H1 (cell line): ENCODE measurements at places on chromosomes 12 and 14.

DNA sequence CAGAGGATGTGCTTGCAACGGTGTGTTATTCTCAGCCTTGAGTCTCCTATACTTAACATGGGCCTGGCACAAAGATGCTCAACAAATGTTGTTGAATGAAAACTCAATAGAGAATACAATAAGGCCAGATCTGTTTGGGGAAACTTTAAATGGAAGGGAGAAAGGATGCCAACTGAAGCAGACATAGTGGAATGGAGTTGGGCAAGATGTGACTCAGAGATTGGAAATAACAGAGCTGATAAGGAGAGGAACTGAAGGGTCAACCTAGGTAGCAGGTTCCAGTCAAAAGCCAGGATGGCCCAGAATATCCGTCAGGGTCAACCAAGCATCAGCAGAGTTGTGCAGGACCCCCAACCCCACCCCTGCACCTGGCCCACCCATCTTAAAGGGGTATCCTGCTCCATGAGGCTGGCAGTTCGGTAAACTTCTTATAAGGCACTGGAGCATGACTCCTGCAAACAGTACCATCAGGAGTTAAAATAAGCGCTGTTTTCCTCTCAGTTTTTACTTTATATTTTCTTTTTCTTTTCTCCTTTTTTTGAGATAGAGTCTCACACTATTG, 1.1 kb upstream of the BCDIN3D start:
- no peak for DNase-seq

GRCh38 chr12:18457362-18457761, 196.0 kb downstream of the PIK3C2G start:
- DNase-seq = no peak

DNA sequence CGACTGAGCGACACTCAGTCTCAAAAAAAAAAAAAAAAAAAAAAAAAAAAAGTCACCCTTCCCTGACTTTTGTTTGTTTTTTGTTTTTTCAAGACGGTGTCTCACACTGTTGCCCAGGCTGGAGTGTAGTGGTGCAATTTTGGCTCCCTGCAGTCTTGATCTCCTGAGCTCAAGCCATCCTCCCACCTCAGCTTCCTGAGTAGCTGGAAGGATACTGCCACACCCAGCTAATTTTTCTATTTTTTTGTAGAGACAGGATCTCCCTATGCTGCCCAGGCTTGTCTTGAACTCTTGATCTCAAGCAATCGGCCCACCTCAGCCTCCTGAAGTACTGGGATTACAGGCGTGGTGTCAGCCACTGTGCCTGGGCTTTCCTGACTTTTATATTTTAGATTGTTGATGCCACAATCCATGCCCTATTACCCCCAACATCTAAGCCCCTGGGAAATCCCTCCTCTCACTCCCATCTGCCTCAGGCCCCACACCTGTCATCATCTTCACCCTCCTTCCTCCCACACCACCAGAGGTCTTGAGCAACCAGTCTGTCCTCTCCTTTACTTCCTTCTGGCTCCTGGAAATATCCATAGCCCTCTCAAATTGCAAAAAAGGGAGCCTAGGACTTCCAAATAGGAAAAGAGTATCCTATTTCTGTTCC, 7.8 kb downstream of the IKZF4 start:
- no peak for DNase-seq

- no peak for DNase-seq
Measured at GRCh38 chr12:116456330-116457082, 102.7 kb upstream of the MAP1LC3B2 start.

DNA sequence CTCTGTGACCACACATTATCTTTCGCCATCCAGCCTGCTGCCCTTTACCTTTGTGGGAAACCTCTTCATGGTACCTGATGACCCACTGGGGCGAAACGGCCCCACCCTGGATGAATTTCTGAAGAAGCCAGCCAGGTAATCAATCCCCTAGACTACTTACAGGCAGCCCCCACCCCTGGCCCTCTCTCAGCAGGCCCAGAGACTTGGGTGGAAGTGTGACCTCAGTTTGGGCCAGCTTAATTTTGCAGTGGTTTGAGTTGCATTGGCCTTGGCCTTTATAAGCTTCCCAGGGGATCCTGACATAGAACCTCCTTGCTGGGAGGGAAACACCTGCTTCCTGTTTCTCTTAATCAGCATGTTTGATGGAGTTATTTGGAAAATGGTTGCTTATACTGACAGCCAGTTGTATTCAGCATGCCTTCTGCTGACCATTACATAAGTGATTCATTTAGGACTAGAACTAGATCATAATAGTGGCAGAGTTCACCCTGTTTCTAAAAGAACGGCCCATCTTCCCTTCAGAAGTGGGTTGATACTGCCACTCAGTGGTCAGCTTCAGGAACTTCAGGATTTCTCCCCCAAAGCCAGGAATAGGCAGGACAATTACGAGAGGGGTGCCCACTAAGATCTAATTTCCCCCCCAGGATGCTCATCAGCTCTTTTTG, 6.1 kb downstream of the SDR39U1 start:
- DNase-seq = no peak

DNA sequence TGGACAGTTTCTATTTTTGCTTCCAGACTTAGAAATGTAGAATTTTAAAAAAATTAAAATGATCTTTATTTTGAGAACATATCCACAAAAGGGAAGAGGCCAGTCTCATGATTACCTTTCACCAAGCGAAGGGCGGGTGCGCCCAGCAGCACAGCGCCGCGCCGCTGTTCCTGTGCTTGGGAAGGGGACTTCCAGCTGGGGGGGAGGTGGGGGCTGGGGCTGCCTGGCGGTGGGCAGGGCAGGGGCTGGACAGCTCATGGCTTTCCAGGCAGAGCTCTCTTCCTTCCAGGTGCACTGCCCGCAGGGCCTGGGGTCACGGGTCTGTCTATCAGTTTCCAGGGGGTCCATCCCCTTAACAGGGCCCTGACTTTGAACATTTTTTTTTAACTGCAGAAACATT, 199.9 kb downstream of the TTC7B start:
- DNase-seq = no peak

DNA sequence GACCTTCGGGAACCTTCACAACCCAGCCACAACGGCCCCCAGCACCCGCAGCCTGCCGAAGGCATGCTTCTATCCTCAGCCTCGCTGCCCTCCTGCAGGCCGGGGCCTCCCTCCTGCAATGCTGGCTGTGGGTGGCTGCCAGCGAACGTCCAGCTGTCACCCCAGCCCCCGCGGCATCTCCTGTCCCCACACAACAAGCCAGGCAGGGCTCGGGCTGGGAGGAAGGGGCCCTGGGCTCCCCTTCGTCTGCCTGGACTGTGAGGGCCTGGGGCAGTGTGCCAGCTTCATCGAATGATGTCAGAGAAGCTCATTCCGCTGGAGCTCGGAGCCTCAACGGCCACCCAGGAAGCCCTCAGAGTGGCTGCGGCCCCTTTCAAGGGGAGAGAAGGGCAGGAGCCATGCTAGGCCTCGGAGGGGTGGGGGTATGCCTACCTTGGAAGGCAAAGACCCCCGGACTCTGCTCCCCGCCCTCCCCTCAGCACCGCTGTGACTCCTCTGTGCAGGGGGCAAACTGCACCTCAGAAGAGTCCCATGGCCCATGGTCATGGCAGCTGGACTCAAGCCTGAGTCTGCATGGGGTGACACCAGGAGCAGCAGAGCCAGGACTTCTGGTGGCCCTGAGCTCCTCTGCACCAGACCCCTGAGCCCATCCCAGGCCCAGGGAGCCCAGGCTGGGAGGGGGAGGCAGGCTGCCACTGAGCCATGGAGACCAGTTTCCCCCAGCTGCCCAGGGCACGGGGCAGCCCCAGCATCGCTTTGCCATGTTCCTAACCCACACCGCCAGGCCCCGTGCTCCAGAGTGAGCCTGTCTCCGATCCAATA, 24.7 kb upstream of the C14orf180 start:
- DNase-seq = no peak
